ENCODE measurements at places on chromosomes 7 and 10. TPM values are rescaled to one million over a fixed set of nuclear protein-coding genes. Genes with fewer than 3 reads are reported as not detected.

Gene IL6
- total RNA-seq: 5.8 TPM

Gene ADGRA1
- total RNA-seq: not detected

Gene ZNF503
- 6.0 TPM for total RNA-seq

Gene HTR5A
- total RNA-seq: not detected

Gene PKD2L1
- not detected for total RNA-seq

Gene OR2A1
- not detected for total RNA-seq

Gene CACNA2D1
- total RNA-seq: 31.6 TPM

Gene MACC1
- total RNA-seq: not detected

Gene ANKRD7
- 0.55 TPM for total RNA-seq

Gene NUTM2B
- total RNA-seq: 0.03 TPM

All from SJSA1 (cell line).